ENCODE measurements at places on chromosomes 16 and 17.

DNA sequence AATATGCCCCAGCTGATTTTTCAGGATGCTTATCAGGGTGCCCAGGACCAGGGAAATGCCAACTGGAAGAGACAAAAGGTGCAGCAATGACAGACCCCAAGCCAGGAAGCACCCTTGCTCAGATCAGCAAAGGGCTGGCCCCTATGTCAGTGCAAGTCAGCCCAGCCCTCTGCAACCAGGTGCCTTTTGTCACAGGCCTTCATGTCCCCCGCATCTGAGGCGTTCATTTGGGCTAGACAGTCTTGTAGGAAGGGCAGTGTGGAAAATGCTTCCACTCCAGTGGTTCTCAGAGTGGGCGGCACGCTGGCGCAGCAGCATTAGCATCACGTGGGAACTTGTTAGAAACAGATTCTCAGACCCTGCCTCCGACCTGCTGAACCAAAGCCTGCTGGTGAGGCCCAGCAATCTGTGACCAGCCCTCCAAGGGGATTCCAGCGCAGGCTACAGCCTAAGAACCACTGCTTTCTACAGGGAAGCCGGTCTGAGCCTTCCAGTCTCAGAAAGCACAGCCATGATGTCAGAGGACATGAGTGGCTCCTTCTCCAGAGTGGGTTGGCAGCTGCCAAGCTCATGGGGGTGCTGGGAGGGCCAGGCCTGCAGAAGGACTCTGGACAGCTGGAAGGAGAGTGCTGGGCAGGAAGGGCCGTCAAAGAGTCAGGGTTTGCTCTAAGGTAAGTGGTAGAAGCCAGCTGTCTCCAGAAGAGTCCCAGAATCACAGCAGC, 13.1 kb downstream of the SLC47A2 start:
- no peaks in the 10 kb centered on the region for H3K27me3 ChIP-seq
- no peak for DNase-seq
- no peak overlapping the region for H3K27ac ChIP-seq

GRCh38 chr16:57920880-57921229, 50.1 kb downstream of the CNGB1 start:
- H3K36me3 ChIP-seq: no peaks in the 10 kb centered on the region
- H3K27me3 ChIP-seq: no peaks in the 10 kb centered on the region
- no peak overlapping the region for H3K27ac ChIP-seq
- H3K4me3 ChIP-seq: no peak overlapping the region
- H3K4me1 ChIP-seq: no peaks in the 10 kb centered on the region
- DNase-seq: no peak

DNA sequence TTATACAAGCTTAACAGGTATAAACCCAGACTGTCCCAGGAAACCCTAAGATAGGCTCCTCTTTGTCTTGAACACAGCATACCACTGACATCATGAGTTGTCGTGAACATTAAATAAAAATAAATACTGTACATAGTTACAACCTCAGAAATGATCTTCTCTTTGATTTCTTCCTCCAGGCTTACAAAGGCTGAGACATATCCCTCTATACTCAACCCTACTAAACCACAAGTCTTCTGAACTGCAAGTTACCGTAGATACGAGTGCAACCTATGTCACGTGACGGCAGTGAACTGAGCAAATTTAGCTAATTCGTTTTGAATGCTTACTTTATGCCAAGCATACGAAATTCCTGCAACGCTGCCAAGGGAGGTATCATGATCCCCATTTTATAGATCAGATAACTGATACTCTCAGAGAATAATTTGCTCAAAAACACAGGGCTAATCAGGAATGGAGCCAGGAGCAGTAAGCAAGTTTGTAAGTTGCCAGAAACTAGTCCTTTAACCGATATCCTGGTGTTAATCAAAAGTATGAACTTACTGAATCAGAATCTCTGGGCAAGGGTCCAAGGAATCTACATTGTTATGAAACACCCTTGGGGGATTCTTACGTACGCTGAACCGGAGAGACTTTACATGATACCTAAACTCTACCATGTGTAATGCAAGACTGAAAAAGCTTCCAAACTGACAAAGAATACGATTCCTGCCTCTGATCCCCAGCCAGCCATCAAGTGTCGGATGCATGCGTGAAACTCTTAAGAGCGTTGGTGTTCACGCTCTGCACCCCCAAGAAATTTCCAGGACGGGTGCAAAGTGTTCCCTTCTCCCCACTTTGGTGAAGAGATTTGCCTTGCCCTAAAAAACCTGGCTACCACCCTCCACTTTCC, 106.2 kb downstream of the XYLT1 start:
- peak overlapping the region; percentile 8 for H3K4me3 ChIP-seq
- H3K27me3 ChIP-seq: no peaks in the 10 kb centered on the region
- peaks cover 78% of the 10 kb centered on the region for H3K4me1 ChIP-seq
- no peaks in the 10 kb centered on the region for H3K36me3 ChIP-seq
- DNase-seq: peak; percentile 63

- no peaks in the 10 kb centered on the region for H3K27me3 ChIP-seq
- peaks cover 4% of the 10 kb centered on the region for H3K36me3 ChIP-seq
- H3K4me1 ChIP-seq: peaks cover 10% of the 10 kb centered on the region
Observed at GRCh38 chr16:66894948-66895688, 14.8 kb downstream of the PDP2 start.

DNA sequence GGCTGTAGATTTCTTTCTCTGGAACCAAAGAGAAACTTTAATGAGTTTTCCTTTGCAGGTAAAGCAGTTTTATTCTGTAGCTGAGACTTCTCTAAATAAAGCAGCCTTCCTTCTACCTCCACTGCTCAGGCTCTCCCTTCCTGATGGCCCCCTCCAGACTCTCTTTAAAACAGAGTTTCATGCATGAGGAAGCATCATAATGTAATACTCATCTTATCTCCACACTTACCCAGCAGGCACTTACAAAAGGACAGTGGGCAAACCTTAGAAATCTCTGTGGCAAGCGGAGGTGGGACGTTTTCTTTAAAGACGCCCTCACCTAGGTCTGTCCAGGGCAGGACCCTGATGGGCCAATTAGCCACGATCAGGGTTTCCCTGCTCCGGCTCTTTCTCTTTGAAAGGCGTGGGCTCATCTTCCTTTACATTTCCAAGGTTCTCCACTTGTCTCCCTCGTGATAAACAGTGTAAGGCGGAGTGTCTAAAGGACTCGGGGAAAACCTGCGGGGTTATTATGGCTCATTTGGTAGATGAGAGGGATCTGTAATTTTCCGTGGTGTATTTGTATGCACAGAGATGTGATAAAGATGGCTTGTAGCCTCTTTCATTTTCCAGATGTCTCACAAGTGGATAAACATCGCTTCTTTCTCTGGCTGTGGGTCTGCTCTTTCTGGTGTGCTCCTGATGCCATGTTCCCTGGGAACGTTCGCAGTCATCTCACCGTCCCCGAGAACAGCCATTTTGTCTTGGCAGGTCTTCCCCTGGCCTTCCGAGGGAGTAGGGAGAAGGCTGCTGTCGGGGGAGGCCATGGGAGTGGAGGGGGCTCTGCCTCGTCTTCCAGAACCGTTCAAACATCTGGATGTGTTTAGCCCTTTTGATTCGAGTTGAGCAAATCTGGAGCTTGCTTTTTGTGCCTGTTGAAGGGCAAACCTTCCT, 239.0 kb downstream of the CCDC182 start:
- no peak overlapping the region for H3K4me3 ChIP-seq
- no peaks in the 10 kb centered on the region for H3K27me3 ChIP-seq
- no peak for DNase-seq
- no peak overlapping the region for H3K27ac ChIP-seq

GRCh38 chr17:49730078-49730784, 22.5 kb upstream of the SLC35B1 start:
- no peak for DNase-seq
- H3K4me1 ChIP-seq: peaks cover 50% of the 10 kb centered on the region
- peaks cover 72% of the 10 kb centered on the region for H3K36me3 ChIP-seq
- peak overlapping the region; percentile 11 for H3K27ac ChIP-seq
- H3K4me3 ChIP-seq: no peak overlapping the region

GRCh38 chr16:24246911-24247607, 9.1 kb upstream of the CACNG3 start:
- H3K27me3 ChIP-seq: peaks cover 3% of the 10 kb centered on the region
- DNase-seq: no peak
- H3K4me3 ChIP-seq: no peak overlapping the region
- no peaks in the 10 kb centered on the region for H3K36me3 ChIP-seq
- no peak overlapping the region for H3K27ac ChIP-seq
- no peaks in the 10 kb centered on the region for H3K4me1 ChIP-seq

DNA sequence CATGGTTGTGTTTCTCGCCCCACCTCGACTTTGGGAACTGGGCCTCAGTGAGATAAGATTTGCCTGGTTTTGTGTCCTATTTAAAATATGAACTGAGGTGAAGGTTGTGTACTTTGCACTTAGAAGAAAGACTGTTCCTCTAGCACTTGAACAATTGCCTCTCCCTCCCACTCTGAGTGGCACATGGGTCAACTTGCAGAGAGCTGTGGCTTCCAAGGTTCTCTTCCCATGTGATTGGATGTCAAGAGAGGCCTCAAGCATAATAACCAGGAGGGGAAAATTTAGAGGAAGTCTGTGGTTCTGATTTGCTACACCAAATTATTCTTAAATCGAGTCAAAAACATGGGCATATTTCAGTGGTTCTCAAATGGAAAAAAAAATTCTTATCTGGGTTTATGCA, 329.2 kb downstream of the HS3ST3B1 start:
- no peak for DNase-seq
- H3K4me3 ChIP-seq: no peak overlapping the region
- no peaks in the 10 kb centered on the region for H3K36me3 ChIP-seq
- no peaks in the 10 kb centered on the region for H3K4me1 ChIP-seq
- no peaks in the 10 kb centered on the region for H3K27me3 ChIP-seq

DNA sequence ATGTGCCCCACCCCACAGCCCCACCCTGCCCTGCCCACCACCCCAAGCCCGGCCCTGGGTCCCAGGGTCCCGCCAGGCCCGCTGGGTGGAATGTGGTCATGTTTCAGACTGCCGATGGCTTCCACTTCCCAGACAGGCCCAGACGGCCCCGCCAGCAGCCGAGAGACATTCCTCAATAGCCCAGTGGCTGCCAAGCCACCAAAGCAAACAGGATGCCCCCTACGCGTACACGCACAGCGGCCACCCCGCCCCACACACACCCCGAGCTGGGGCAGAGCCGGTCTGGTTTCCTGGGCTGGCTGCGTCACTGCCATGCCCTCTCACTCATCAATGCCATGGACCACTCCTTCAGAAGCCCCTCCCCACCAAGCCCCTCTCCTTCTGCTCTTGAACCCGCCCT, 1.2 kb upstream of the KRT17 start:
- no peaks in the 10 kb centered on the region for H3K4me1 ChIP-seq
- no peak overlapping the region for H3K4me3 ChIP-seq
- peaks cover 24% of the 10 kb centered on the region for H3K27me3 ChIP-seq
- H3K36me3 ChIP-seq: no peaks in the 10 kb centered on the region

DNA sequence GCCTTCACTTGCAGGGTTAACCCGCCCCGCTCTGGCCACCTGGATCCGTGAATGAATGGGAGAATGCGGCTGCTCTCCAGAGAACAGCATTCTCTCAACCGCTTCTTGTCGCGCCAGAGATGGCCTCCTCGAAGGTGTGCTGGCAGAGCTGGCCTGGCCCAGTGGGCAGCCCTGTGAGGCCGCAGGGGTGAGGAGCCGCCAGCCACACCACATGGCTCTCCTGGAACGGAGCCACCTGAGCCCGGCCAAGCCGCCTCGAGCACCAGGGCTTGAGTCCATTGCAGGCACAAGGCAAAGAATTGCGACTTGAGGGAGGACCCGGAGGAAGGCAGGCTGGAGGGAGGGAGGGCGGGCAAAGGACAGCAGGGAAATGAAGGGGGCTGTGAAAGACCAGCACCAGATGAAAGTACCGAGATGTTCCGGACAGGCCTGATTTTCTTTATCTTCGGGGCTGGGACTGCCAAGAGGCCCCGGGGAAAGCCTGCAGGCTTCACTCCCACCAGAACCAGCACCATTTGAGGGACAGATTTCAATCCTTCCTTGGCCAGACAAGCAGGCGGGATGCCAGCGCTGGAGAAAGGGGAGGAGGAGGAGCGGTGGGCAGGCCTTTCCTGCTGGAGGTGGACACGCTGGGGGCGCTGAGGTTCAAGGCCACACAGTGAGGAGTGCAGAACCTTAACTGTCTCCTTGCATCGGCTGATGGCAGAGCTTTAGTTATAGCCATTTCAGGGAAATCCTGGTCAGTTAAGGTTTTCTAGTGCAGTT, 69.4 kb downstream of the MRC2 start:
- peaks cover 25% of the 10 kb centered on the region for H3K27me3 ChIP-seq
- H3K36me3 ChIP-seq: peaks cover 4% of the 10 kb centered on the region
- DNase-seq: no peak
- no peaks in the 10 kb centered on the region for H3K4me1 ChIP-seq

- no peak overlapping the region for H3K4me3 ChIP-seq
- H3K4me1 ChIP-seq: no peaks in the 10 kb centered on the region
Observed at GRCh38 chr17:773467-774312, 8.4 kb downstream of the GLOD4 start.

DNA sequence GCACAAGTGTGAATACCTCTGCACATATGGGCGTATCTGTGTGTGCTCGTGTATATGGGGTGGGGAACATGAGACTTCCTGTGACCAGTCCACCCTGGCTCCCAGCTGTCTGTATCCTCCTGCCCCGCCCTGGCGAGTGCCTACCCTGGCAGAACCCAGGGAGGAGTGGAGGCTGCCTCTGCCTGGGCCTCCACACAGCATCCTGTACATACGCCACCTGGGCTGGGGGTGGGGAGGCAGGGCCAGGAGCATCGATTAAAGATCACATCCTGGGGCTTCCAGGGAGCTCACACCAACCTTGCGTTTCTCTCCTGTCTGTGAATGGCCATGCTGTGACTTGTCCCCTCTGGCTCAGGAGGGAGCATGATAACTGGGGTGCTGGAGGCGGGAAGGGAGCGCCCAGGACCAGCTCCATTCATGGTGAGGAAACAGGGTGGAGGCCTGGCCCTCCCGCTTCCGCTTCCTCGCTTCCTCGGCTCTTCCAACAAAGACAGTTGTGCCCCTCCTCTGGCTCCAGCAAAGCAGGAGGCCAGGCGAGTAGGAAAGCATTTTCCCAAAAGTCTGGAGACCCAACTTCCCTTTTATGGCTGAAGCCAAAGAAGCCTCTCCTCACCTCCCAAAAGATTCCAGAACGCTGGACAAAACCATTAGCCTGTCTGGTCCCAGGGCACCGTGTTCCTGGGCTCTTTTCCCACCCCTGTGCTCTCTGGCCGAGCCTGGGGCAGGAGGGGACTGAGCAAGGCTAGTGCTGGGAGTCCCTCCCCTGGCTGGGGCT, 22.9 kb downstream of the ADAM11 start:
- no peak overlapping the region for H3K27ac ChIP-seq
- no peak overlapping the region for H3K4me3 ChIP-seq
- DNase-seq: no peak
- H3K36me3 ChIP-seq: no peaks in the 10 kb centered on the region

GRCh38 chr16:28874406-28874805, 3.9 kb upstream of the ATP2A1 start:
- H3K4me3 ChIP-seq: no peak overlapping the region
- peaks cover 4% of the 10 kb centered on the region for H3K27me3 ChIP-seq
- no peak overlapping the region for H3K27ac ChIP-seq
- H3K4me1 ChIP-seq: peaks cover 9% of the 10 kb centered on the region
- no peak for DNase-seq
- H3K36me3 ChIP-seq: peaks cover 41% of the 10 kb centered on the region

- H3K4me1 ChIP-seq: no peaks in the 10 kb centered on the region
- H3K4me3 ChIP-seq: no peak overlapping the region
- H3K36me3 ChIP-seq: no peaks in the 10 kb centered on the region
- H3K27ac ChIP-seq: no peak overlapping the region
- no peaks in the 10 kb centered on the region for H3K27me3 ChIP-seq
Observed at GRCh38 chr16:62869837-62870236, 833.6 kb upstream of the CDH8 start.

Data from T-cell (primary cell).